ENCODE measurements at places on chromosomes 4 and X.
A peak's percentile ranks its signal among the peaks of the same experiment; 100 is the strongest.

DNA sequence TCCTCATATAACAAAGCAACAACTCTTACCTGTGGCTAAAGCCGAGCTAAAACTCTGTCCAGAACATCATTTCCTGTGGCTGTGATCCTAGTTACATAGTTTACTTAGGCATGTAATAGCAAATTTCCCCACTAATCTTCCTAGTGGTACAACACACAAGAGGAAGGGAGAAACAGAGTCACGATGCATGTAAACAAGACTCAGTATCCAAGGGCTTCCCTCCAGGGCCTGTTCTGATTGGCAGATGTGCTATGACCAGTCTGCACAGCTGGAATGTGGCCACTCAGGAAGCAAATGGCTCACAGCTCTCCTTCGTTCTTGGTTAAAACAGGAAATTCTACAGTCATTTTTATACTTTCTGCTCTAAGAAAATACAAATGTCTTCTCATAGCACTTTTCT is 49.2 kb upstream of the PRSS48 start:
- peak; percentile 38 for DNase-seq

GRCh38 chrX:118928151-118928550 is 46.3 kb upstream of the LONRF3 start:
- peak; percentile 8 for DNase-seq

GRCh38 chr4:102625232-102625930 is 124.2 kb downstream of the NFKB1 start:
- no peak for DNase-seq

GRCh38 chr4:39963656-39964055 is 14.1 kb downstream of the PDS5A start:
- no peak for DNase-seq

DNA sequence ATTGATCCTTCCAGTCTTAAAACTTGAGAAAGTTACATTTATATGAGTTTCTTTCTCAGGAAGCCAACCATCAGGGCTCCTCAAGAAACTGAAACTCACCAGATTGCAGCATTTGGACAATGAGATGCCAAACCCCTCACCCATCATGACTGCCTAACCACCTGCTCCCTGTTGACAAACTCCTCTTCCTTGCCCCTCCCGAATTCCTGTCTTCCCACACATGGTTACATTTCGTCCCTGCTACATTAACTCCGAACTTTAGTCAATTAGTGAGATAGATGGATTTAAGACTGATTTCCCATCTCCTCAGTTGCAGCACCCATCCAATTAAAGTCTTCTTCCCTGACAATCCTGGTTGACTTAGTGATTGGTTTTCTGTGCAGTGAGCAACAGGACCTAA is 118.7 kb downstream of the ZNF330 start:
- no peak for DNase-seq

- DNase-seq: no peak
Measured at GRCh38 chr4:73945140-73945539, 36.7 kb downstream of the PF4 start.

DNA sequence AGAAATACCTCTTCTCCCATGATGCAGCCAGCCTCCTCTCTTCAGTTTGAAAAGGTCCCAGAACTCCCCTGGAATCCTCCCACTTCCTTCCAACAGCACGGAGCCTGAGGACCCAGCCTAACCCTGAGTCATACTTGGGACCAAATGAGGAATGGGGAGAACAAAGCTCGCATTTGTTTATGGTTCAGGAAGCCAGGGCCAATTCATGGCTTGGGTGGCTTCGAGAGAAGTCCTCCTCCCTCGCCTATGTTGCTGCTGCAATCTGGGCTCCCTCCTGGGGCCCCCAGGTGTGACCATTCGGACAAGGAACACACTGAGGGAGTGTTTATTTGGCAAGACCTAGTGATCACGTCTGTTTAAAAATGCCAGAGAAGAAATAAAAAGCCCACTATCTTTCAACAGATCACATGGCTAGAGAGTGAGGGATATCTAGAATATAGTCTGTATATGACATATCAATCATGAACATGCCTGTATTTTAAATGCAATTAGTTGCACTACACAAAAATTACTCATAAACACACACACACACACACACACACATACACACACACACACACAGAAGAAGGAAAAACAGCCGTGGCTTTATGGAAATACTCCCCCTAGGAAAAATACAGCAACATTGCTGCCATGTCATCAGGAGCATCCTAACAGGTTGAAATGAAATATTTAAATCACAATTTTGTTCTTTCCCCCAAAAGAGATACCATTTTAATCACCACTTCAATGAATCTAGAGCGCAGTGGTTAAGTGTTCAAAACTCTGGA is 155.7 kb upstream of the MAP3K15 start:
- DNase-seq: peak; percentile 92

GRCh38 chr4:99723612-99724011 is 66.0 kb upstream of the C4orf54 start:
- peak; percentile 90 for DNase-seq

Data from HT1080 (cell line).